Stimulated activated CD8-positive, alpha-beta memory T cell treated with anti-CD3 and anti-CD28 coated beads, Interleukin-2, amount 100 ng/mL, for 1 hour (primary cell): ENCODE measurements at places on chromosomes 7 and 10.

DNA sequence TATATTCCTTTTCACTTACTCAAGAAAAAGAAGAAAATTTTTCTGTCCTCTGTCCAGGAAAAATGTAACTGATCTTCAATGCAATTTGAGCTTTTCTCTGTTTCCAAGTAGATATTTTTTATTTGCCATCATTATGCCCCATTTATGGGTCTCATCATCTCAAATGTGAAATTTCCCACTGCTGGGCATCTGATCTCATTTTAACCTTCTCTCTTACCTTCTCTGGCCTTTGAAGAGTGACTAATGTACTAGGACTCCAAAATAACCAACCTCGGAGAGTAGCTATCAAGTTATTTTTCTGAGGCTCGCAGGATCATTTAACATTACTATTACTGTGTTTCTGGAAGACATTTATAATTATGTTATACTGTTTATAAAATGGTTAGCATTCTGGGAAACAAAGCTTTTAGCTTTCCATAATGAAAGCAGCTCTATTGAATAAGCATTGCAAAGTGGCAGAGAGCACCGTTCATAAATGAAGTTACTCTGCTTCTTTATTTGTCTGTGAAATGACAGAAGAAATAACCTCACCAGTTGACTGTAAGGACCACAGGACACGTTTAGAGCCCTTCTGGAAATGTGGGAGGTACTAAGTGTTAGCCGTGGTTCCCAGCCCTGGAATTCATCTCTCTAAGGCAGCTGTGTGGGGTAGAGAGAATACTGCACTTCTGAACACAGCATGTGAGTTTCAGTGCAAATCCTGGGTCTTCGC lies 33.3 kb upstream of the NMT2 start:
- DNase-seq: no peak

DNA sequence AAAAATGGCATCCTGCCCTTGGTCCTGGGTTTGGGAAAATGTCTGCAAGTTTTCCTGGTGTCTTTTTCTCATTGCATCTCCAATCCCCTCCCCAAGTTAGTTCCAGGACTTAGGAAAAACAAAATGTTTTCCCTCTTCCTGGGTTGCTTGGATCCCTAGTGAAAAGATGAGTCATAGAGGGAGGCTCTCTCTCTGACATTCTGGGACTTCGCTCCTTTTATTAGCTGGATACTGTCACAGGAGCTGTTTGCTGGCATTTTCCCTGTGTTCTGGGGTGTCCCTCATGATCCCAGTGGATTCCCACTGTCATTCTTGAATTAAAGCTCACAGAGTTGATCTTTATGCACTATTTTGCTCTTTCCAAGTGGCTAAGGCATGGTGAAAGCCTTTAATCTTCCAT lies 316.4 kb upstream of the MBL2 start:
- no peak for DNase-seq

GRCh38 chr7:90458104-90458503 lies 11.3 kb upstream of the PTTG1IP2 start:
- DNase-seq: no peak

GRCh38 chr7:87140271-87140748 lies 11.9 kb upstream of the DMTF1 start:
- DNase-seq: no peak

GRCh38 chr10:112951359-112952281 lies 1.6 kb downstream of the TCF7L2 start:
- no peak for DNase-seq

GRCh38 chr7:88165697-88166096 lies 54.1 kb downstream of the SRI start:
- DNase-seq: no peak

DNA sequence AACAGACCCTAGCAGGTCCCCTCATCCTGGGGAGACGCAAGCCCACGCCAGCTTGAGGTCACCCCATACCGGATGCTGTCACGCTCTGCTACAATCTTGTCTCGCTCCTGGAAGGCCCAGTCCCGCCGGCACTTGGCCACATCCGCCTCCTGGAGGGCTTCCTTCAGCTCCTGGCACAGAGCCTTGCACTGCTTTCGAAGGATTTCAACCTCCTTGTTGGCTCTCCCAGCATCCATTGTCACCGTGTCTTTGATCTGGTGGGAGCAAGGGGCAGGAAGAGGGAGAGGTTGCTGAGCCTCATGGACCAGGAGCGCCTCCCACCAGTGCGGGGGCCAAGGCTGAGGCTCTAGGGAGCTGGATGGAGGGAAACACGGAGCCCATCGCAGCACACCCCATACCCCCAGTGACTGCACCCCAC lies 90.9 kb downstream of the DLG5 start:
- DNase-seq: no peak

- no peak for DNase-seq
These were observed 539.5 kb upstream of the FZD8 start for GRCh38 chr10:36181426-36182178.
